Stimulated activated CD4-positive, alpha-beta T cell treated with anti-CD3 and anti-CD28 coated beads, Interleukin-1b, Interleukin-23, amount 100 ng/mL, for 1 hour (primary cell): ENCODE measurements at places on chromosomes 4 and X.

DNA sequence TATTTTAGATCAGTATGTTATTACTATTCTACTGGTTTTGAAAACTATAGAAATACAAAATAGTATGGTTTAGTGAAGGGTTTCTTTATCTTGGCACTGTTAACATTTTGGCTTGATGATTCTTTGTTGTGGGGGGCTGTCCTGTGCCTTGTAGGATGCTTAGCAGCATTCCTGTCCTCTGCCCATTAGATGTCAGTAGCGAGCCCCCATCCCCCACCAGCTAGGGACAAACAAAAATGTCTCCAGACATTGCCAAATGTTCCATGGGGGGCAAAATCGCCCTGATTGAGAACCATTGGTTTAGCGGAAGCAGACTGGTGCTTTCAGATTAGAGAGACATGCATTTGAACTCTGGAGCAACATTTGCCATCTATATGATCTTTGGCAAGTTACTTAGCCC is 23.3 kb downstream of the SPARCL1 start:
- no peak for DNase-seq

- no peak for DNase-seq
These were observed 27.6 kb upstream of the HUWE1 start for GRCh38 chrX:53713987-53714579.

GRCh38 chr4:99252746-99253145 is 33.7 kb upstream of the ADH6 start:
- no peak for DNase-seq

DNA sequence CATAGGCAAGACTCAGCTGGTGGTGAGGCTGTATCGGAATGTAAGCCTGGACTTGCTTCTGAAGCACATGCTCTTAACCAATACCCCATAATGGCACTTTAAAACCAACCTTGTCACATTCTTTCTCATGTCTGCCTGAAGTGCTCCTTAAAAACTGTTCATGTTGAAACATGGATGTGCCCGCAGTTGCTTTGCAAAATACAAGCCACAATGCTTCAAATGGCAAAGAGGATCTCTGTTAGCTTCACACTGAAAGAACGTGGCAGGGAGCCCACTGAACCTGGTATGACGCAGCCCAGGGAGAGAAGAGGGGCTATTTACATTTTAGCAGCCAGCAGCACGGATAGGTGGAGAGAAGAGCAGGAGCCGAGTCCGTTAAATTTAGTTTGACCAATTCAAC is 29.3 kb downstream of the SOD3 start:
- DNase-seq, result no peak

DNA sequence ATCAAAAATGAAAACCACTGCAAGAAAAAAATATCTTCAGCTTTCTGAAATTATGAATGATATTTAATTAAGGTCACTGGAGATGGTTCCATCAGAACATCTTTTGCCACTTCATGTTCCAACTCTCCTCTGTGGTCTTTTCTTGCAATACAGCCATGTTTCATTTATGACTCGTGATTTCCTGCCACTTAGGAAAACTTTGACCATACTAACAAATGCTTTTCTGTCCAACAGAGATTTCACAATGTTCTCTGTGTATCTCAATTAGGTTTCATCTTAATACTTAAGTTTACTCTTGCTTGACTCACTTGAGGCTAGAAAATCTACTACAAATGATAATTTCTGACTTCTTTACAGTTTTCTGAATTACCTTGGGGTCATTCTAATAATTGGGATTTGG is 330.9 kb downstream of the CXXC4 start:
- no peak for DNase-seq

GRCh38 chr4:41452484-41453225 is 85.3 kb upstream of the LIMCH1 start:
- DNase-seq, result no peak

DNA sequence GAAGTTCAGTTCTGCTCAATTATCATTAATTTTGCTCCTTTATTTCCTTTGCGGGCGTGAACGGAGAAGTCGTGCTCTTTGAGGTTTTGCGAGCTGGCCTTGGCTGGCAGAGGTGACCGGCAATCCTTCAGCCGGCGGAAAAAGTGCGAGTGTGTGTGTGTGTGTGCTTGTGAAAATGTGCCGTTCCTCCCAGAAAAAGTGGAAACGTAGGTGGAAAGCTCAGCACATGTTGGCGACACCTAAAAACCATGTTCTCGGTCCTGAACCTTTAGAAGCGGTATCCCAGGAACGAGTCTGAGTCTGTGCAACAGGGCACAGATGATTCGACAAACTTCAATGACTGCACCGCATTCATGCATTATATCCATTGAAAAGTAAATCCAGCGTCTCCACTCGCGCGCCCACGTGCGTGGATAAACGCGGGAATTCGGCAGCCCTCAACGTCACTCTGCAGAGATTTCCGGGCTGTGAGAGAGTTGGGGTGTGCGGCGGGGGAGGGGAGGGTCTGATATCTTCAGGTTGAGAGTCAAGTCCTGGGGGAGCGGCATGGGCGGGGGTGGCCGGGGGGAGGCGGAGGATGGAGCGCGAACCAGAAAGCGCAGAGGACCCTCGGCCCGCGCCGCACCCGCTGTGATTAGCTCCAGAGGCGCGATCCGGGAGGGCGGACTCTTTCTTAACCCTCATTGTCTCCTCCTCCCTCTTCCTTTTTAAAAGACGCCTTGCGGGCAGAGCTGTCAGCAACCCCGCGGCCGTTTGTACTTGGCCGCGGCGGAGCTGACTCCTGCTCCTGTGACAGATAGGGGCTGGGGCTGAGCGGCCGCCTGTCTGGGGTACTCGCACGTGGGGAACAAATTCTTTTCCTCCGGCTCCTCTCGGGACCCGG is at the start of gene SHISA3:
TSS of gene SHISA3 (plus strand) at position 737 of the 883 bp plus-strand sequence. CDS start 569 bp downstream, outside the sequence.
- DNase-seq, result no peak

- DNase-seq, result no peak
These were observed 963 bp upstream of the USO1 start for GRCh38 chr4:75723163-75724065.
